Left lung (tissue), 14 donors: ENCODE measurements at places on chromosomes 4 and X. TPM values are rescaled to one million over a fixed set of nuclear protein-coding genes. Genes with fewer than 3 reads are reported as not detected.

- no peaks in the 10 kb centered on the region for H3K27me3 ChIP-seq
- no peaks in the 10 kb centered on the region for H3K36me3 ChIP-seq
- DNase-seq = no peak
- H3K4me3 ChIP-seq = no peak overlapping the region
- no peak overlapping the region for H3K27ac ChIP-seq
Measured at GRCh38 chrX:17529151-17529745, 154.2 kb downstream of the NHS start.

DNA sequence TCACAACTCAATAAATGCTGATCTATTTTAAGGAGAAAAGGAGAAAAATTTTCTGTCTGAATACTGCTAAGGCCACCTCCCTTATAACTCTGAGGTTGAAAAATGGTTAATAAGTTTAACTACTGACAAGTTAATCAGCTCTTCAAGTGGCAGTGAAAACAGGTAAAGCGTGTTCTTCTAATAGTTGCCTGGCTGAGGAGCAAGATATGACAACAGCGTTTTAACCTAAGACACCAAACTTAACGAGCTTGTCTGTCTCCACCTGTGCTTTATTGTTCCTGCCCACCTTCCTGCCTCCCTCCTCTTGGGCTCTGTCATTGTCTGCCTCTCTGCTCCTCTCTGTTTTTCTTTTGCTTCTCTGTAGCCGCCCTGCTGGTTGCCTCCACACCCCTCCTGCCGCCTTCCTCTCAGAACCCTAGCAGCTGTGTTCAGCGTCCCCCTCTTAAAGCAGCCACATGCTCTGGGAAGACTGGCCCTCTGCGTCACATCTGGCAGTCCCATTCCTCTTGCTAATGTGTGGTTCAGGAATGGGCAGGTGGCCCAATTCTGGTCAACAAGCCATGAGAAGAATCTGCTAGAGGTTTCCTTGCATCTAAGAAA is 4.3 kb upstream of the TSPAN5 start:
- peaks cover 22% of the 10 kb centered on the region for H3K27me3 ChIP-seq
- H3K4me3 ChIP-seq = no peak overlapping the region
- no peaks in the 10 kb centered on the region for H3K36me3 ChIP-seq
- H3K4me1 ChIP-seq = no peaks in the 10 kb centered on the region
- DNase-seq = no peak
- no peak overlapping the region for H3K27ac ChIP-seq

The NAP1L3 gene
- polyA plus RNA-seq = 17.1 TPM

The PCDH10 gene
- polyA plus RNA-seq = 0.88 TPM
